Heart left ventricle (tissue), 16 donors: ENCODE measurements at places on chromosomes 4 and X.
A peak's percentile ranks its signal among the peaks of the same experiment; 100 is the strongest.

DNA sequence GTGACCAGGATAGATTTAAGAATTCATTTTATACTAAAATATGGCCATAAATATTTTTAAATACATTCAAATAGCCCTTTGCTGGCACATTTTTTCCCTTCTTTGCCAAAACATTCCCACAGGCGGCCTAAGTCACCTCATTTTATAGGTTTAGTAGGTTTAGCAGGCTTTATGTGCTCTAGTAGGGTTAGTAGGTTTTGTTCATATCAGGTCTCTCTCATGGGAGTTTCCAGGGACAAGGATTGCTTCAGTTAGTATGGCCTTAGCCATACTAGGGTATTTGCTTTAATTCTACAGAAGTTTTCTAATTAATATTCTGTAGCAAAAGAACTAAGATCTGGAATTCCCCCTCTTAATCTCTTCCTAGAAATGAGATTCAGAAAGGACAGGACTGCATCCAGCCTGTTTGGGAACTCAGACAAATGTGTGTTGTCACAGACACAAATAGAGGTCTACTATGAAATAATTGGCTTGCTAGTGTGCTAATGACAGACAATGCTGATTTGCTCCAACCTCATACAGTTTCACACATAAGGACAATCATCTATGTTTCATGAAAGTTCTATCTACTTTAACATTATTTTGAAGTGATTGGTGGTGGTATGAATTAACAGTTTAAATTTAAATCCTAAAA is 772 bp upstream of the MTTP start:
- DNase-seq, result no peak

DNA sequence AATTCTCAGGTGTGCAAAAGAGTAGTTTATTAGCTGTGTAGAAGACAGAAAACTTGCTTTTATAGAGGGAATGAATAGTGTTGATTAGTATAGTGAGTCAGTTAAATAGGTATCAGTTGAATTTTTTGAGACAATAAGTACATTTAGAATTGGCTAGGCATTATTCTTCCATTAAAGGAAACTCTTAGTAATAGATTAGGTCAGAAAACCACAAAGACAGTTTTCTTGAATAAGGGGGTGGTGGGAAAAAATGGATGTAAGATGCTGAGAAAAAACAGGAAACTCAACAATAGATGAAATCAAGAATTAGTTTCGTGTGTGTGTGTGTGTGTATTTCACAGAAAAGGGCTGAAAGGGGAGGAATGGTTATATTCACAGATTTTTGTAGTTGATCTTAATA is 16.8 kb downstream of the CD38 start:
- no peak for DNase-seq

DNA sequence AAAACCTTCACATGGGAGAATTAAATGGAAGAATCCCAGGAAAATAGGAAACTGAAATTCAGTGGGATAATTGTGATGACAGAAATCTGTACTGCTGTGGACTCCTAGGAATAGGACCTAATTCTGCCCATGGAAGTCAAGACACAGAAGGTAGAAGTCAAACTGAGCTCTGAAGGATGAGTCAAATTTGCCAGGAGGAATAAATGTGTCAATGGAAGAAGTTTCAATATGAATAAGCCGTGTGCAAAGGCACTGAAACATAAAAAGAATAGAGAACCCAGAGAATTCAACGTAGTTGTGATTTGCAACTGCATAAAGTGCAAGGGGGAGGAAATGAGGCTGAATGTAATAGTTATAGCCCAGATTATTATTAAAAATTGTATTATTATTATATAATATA is 11.6 kb downstream of the ENAM start:
- DNase-seq, result no peak

DNA sequence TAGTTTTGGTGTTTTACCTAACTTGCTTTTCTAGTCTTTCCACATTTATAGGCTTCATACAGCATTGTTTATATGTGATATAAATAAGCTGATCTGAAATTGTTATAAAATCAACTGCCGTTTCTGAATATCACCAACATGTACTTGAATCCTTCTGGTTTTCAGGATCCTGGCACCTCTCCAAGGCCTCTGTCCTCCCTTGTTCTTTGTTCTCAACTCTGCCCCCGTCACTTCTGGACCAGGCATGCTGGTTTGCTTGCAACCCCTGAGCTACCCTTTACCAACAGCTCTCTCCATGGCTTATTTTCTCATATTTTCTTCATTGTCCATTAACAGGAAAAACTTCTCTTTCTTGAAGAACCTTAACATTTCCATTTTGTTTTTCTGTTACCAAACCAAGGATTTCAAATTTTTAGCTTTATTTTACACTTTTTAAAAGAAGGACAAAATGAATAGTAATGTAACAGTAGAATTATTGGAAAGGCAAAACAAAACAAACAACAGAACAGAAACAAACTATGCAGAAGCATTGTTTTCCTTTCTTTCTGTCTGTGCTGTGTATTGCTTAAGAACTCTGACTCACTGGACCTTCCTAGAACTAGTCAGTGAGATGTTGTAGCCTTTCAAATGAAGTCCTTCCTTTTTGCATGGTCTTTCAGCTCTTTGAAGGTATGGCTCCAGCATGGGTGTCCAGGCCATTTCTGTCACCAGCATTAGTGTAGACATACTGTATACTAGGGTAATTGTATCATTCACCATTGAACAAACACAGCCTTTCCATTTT is 44.8 kb downstream of the BANK1 start:
- DNase-seq, result no peak

GRCh38 chr4:14303856-14304255 is 676.3 kb upstream of the BOD1L1 start:
- no peak for DNase-seq

- DNase-seq, result no peak
These were observed 13.1 kb upstream of the FAM13A start for GRCh38 chr4:89070041-89070440.

DNA sequence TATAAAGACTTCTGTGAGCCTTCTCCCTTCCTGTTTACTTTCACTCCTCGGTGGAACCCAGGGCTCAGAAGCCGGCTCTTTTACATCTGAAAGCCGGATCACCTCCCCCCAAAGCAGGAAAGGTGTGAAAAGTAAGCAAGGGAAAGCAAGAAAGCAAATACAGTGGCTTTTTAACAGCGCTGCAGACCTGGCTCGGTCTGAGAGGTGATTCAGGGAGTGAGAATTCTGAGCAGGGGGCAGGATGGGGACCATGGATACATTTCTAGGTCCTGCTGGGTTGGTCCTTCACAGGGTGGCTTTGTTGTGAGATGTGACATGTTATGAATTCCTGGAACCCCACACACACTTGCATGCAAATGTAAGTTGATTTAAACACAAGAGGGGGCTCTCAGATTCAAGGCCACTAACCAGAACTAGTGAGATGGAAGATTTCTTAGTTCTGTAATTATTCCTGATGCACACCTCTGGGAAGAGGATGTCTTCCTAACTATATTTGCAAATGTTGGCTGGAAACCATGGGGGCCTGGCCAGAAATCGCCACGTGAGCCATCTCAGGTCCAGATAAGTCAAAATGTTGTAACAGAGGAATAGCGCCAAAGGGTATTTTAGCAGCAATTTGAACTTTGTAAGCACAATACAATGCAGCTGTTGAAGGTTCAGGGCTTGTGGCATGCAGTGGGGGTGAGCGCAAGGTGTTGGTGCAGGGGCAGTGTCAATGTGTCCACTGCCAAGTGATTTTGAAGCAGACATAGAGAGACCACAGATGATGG is 670.1 kb upstream of the LCORL start:
- no peak for DNase-seq

- DNase-seq, result peak; percentile 39
These were observed 729 bp upstream of the IRF2 start for GRCh38 chr4:184475096-184475461.

GRCh38 chrX:130841776-130842175 is 61.2 kb downstream of the ENOX2 start:
- DNase-seq, result no peak

DNA sequence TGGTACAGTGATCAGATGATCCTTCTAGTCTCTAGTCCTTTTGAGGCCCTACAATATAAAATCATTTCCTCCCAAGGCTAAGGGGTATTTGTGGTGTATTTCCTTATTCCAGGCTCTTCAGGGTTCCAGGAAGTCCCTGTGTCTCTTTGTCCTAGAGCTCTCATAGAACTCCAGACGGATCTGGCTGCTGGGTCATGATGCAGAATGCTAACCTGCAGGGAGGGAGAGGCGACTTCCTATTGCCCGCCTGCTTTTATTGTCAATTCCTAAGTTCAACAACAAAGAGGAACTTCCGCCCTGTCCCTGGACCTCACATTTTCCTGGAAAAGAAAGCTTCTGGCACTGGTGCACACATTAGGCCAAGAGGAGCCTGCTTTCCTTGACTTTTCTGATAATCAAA is 45.9 kb upstream of the ZNF827 start:
- peak; percentile 26 for DNase-seq

DNA sequence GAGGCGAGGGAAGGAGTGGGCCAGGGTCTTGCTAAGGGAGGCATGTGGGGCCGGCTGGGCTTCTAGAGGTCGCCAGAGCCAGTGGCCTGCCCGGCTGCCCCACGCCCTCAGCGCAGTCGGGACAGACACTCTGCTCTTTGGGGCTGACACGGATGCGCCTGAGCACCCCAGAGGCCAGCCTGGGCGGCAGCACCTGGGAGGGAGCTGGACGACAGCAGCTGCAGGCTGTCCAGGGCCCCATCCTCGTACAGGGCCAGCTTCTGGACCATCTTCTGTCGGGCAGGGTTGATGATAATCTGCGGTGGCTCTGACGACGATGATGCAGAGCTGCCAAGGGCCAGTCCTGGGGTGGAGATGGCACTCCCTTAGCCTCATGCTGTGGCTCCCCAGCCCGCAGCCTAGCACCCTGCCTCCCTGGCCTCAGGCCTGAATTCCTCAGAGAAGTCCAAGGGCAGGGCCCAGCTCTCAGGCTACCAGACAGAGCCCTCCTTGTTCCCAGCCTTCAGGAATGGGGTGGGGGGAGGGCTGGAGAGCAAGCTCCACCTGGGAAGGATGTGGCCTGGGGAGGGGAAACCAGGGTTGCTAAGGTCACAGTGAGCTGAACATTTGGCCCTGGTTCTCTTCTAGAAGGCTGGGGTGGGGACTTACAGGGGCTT is 7.2 kb downstream of the IRAK1 start:
- DNase-seq, result no peak

DNA sequence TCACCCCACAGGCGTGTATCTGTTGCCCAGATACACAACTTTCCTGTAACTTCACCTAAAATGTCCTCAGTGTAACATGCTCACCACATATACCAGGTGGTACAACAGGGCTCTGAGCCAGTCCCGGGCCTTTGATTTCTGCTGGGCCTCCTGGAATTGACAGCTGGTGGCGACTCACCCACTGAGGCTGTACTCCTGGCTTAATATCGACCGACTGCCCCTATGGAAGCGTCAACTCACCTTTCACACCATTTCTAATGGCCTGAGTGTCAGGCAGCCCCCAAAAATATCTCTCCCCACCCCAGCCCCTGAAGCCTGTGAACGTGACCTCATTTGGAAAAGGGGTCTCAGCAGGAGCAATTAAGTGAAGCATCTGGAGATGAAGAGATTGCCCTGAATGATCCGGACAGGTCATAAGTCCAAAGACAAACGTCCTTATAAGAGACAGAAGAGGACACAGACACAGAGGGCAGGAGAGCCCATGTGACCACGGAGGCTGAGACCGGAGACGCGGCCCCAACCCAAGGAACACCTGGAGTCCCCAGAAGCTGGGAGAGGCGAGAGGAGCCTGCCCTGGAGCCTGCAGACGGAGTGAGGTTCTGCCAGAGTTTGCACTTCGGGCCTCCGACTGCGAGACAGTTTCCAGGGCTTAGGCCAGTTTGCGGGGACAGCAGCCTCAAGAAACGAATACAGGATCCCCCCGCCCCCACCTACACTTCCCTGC is 12.6 kb upstream of the MXD4 start:
- no peak for DNase-seq

GRCh38 chr4:31192341-31192740 is 472.2 kb downstream of the PCDH7 start:
- no peak for DNase-seq

- DNase-seq, result no peak
These were observed 15.6 kb downstream of the PAQR3 start for GRCh38 chr4:78923464-78924312.

DNA sequence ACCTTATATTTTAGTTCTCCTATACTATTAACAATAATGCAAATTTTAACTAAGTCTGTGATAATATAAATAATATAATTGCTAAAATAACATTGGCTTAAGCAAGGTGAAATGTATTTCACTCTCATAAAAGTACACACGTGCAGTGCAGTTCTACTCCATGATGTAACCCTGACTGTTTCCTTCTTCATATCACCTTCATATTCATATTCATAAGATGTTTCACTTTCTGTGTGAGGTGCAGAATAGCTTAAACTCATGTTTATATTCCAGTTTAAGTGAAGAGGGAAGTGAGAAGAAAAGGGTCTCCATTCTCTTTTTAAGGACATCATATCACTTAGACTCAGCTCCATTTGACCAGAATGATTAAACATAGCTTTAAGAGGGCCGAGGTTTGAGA is 1810.0 kb upstream of the PCDH10 start:
- DNase-seq, result no peak

DNA sequence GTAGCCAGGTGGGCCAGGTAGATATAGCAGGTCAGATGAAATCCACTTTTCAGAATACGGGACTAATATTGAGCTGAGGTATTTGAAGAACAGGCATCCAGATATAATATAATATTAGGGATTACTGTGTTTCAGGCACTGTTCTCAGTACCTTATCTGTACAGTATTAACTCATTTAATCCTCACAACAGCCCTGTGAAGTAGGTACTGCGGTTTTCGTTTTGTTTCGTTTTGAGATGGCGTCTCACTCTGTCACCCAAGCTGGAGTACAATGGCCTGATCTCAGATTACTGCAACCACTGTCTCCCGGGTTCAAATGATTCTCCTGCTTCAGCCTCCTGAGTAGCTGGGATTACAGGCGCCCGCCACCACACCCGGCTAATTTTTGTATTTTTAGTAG is 129.6 kb downstream of the IL1RAPL2 start:
- no peak for DNase-seq

DNA sequence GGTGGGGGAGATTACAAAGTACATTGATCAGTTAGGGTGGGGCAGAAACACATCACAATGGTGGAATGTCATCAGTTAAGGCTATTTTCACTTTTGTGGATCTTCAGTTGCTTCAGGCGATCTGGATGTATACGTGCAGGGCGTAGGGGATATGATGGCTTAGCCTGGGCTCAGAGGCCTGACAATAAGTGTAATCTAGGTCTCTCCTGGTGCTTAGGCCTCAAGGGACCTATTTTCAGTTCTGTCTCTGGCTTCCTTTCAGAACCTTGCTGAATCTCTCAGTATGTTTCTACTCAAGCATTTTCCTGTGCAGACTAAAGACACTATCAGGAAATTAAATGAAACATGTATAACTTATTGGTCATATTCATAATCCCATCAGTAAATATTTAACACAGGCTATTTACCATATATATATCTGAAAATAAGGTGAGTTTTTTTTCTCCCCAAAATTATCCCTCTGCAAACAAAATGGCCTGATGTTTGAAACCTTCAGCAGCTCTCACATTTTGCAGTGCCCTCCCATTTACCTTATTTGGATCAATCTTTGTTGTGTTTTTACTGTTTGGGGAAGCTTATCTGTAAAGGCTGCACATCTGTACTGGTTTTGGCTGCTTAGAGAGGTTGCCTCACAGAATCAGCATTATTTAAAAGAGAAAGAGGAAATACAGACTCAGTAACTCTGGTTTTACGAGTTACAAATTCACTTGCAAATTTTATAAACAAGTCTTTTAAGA is 2.3 kb upstream of the ZCCHC4 start:
- no peak for DNase-seq

GRCh38 chr4:83686166-83686565 is 150.3 kb downstream of the GPAT3 start:
- DNase-seq, result no peak

- DNase-seq, result no peak
These were observed 14.6 kb downstream of the RBBP7 start for GRCh38 chrX:16855363-16856075.

- no peak for DNase-seq
These were observed 30.1 kb downstream of the ZRSR2 start for GRCh38 chrX:15820106-15821073.
